ENCODE measurements at places on chromosomes 16 and 17. TPM values are rescaled to one million over a fixed set of nuclear protein-coding genes. Genes with fewer than 3 reads are reported as not detected.

Gene HLF
- total RNA-seq: 0.51 TPM

Gene SCGB1C2
- total RNA-seq: not detected

Gene CHST5
- total RNA-seq: 0.44 TPM

Gene NPIPB13
- 8.6 TPM for total RNA-seq

Gene MMP2
- not detected for total RNA-seq

Gene CES5A
- not detected for total RNA-seq

Gene GP1BA
- total RNA-seq: not detected

Gene DYNLRB2
- total RNA-seq: 0.42 TPM

Gene SLC16A6
- 8.0 TPM for total RNA-seq

Gene TBC1D3I
- total RNA-seq: 0.44 TPM
